Activated CD4-positive, alpha-beta T cell treated with anti-CD3 and anti-CD28 coated beads, Interleukin-2, amount 10 ng/mL, durations not matched to agents 7 days and 5 days (primary cell): ENCODE measurements at places on chromosomes 5 and 9.
A peak's percentile ranks its signal among the peaks of the same experiment; 100 is the strongest.

DNA sequence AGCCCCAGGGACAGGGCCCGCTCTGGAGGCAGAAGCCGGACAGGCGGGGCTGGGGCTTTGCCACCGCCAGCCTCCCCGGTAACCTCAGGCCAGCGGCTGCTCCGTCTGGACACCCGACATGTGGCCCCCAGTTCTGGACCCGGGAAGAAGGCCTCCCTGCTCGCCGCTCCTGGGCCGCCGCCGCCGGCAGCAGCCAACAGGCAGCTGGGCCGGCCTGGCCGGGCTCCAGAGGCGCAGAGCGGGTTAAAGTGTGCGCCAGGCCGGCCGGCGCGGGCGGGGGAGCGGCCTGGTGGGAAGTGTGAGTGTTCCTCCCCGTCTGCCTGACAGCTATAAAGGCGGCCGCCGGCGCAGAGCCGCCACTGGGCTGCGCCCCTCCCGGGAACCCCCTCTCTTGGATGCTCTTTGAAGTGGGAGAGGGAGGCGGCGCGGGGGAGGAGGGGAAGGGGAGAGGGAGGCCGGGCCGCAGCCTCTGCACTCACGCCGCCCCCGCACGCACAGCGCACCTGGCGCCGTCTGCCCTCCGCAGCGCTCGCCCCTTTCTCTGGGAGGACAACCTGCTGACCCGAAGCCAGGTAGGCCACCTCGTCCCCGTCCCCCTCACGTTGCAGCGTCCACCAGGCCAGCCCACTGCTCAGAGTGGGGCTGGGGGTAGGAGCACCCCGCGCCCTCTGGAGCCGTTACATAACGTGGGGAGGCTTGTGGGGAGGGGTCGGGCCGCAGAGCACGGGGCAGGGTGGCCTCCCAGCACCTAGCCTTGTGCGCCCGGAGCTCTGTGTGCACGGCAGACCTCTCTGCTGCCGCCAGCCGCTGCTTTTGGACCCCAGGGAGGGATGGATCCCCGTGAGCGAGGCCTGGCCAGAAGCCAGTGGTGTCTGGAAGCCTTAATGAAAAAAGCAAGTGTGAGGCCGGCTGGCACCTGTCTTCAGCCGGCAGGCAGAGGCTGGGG is at the start of gene ADAMTSL2:
ADAMTSL2 (plus strand) TSS at position 359 of the 946 bp plus-strand sequence. CDS start 2,009 bp downstream, outside the sequence.
- no peak for DNase-seq

GRCh38 chr9:129223551-129224208 is 45.6 kb upstream of the IER5L start:
- DNase-seq: no peak

GRCh38 chr9:76219560-76220151 is 174.6 kb downstream of the RFK start:
- DNase-seq: no peak

- DNase-seq: no peak
Measured at GRCh38 chr5:127011153-127011552, 19.2 kb downstream of the MARCHF3 start.

DNA sequence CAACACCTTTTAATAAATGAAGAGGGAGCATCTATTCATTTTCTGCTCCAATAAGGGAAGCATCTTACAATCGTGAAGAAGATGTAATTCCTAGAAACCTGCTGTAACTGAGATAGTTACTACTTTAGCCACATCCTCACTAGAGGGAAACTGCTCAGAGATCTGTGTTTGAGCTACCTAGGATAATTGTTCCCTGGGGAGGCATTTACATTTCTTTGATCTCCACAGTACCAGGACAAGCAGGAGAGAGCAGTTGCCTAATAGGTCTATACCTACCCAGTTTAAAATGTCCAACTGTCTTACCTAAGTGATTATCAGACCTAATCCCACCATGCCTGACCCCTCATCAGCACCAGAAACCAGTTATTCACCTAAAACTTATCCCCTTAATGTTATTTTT is 196.9 kb downstream of the TUSC1 start:
- no peak for DNase-seq

DNA sequence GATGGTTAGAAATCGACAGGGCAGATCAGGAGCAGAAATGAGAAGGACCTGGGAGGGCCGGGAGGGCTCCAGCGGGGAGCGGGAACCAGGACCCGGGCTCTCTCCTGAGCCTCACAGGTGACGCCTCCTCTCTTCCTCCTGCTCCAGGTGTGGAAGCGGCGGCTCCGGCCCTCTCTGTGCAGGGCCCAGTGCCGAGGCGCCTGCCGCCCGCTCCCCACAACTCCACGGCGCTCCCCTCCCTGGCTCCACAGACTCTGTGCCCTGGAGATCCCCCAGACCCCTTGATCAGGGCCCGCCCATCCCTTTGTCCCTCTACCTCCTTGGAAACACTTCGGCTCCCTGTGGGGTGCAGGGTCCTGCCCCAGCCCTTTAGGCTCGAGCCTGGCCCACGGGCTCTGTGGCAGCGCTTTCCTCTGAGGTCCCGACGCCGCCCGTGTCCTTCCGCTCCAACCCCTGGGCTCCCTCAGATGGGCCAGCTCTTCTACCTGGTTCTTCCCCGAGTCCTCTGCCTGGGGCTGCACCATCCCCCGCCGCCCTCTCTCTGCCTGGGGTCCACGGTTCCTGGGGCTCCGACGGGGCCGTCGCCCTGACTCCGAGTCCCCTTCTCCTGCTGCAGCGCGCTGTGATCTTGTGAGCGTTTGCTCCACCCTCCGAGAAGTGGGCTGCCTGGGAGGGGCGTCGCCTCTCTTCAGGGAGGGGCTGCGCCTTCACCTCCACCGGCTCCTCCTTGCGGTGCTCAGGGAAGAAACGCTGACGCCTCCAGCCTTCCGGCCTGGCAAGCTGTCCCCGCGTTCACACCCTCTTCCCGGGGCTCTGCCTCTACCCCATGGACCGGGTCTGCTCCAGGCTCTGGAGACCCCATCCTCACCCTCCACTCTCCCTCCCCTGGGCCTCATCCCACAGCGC is 22.4 kb upstream of the SLC6A3 start:
- no peak for DNase-seq

DNA sequence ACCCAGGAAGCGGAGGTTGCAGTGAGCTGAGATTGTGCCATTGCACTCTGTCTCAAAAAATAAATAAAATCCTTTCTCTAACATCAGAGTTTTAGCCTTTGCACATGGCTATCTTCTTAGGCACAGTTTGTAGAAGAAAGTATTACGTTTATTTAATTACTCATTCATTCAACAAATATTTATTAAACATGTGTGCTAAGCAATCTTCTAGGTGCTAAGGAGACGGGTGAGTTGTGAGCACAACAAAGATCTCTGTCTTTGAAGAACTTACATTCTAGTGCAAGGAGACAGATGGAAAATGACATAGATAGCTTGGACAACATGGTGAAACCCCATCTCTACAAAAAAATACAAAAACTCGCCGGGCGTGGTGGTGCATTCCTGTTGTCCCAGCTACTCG is 122.3 kb upstream of the MYO10 start:
- DNase-seq: no peak

- no peak for DNase-seq
Measured at GRCh38 chr9:129183495-129184218, 5.6 kb upstream of the IER5L start.

DNA sequence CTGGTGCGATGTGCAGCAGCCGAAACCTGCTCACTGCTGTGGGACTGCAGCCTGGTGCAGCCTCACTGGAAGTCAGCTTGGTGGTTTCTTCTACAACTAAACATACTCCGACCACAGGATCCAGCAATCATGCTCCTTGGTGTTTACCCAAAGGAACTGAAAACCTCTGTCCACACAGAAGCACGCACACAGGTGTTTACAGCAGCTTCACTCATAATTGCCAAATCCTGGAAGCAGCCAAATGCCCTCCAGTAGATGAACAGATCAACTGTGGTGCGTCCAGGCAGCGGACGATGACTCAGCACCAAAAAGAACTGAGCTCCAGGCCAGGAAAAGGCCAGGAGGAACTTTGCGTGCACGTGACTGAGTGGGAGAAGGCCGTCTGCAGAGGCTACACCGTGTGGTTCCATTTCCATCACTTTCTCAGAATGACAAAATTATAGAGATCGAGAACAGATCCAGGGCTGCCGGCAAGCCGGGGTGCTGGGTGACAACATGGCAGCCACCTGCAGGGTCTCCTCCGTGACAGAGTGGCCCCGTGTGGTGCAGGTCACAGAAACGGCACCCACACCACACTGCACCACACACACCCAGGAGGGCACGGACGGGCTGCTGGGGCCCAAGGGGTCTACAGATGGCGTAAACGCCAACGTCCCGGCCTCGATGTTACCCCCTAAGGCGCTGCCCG is 23.1 kb upstream of the NSMF start:
- peak; percentile 62 for DNase-seq

GRCh38 chr5:82854956-82855355 is 222.2 kb downstream of the TMEM167A start:
- no peak for DNase-seq

DNA sequence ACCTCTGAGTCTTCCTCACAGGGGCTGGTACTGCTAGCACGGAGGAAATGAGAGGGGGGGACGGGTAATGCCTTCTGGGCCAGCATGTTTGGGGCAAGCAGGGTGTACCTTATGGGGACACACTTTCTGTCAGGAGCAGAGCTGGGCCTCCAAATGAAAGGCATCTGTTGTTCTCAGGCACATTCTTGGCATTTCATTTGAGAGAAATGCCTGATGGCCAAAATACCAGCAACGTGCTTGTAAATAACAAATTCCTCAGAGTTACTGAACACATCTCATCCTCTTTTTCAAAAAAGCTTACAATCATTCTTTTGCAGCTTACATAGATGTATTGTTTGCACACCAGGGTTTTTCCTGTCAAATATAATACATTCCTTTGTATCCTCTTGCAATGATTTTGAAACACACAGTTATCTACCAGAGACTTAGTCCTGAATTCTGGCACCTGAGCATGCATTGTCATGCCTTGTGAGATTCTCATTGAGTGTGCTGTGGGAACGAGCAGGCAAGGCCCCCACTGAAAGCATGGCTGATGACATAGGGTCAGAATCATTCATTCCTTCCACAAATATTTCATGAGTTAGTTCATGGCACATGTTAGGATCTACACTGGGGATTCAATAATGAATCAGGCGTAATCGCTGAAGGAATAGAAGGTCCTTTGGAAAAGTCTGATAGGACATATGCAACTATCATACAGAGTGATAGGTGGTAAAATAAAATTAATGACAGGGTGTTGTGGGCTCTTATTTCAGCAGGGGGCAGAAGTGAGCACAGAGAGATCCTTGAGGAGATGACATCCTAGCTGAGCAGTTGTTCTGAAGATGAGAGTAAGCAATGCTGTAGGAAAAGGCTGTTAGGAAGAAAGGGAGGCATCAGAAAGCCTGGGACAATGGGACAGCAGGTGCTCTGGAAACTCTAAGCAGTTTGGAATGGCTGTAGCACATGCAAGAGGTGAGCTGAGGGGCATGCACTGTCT is 260.9 kb upstream of the TUT7 start:
- DNase-seq: peak; percentile 10

- DNase-seq: no peak
Measured at GRCh38 chr9:98992107-98992884, 48.6 kb downstream of the COL15A1 start.

DNA sequence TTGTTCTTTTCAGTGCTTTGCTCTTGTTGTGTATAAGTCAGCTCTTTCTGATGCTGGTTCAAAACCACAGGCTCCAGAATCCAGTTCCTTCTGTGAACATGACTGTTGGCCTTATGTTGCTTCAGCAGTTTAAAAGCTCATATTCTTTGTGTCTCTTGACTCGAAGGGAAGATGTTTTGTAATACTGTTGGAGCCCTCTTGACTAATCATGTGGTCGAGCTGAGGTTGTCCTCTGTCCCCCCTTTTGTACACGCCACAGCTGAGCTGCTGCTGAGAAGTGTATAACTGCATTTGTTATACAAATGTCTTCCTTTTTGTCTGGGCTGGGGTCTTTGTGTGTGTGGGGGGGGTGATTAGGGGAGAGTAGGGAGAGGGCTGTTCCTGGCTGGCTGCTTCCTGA is 35.8 kb downstream of the SLC36A1 start:
- no peak for DNase-seq

DNA sequence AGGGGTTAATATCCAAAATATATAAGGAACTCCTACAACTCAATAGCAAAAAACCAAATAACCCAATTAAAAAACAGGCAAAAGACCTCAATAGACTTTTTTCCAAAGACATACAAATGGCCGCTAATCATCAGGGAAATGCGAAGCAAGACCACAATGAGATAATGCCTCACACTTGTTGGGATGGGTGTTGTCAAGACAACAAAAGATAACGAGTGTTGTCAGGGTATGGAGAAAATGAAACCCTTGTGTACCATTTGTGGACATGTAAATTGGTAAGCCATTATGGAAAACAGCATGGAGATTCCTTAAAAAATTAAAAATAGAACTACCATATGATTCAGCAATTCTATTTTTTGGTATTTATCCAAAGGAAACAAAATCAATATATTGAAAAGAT is 620.2 kb downstream of the ACTL7B start:
- DNase-seq: no peak

DNA sequence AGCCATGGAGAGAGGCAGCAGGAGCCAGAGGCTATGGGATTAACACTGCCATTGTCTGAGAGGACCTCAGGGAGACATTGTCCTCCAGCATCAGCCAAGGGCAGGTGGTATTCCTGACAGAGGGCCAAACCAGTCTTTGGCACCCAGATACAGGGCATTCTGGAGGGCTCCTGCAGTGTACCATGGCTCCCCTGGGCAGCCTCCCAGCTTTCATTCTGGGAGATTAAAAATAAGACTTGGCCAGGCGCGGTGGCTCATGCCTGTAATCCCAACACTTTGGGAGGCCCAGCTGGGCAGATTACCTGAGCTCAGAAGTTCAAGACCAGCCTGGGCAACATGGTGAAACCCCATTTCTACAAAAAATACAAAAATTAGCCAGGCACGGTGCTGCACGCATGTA is 4.2 kb downstream of the MTAP start:
- DNase-seq: no peak

DNA sequence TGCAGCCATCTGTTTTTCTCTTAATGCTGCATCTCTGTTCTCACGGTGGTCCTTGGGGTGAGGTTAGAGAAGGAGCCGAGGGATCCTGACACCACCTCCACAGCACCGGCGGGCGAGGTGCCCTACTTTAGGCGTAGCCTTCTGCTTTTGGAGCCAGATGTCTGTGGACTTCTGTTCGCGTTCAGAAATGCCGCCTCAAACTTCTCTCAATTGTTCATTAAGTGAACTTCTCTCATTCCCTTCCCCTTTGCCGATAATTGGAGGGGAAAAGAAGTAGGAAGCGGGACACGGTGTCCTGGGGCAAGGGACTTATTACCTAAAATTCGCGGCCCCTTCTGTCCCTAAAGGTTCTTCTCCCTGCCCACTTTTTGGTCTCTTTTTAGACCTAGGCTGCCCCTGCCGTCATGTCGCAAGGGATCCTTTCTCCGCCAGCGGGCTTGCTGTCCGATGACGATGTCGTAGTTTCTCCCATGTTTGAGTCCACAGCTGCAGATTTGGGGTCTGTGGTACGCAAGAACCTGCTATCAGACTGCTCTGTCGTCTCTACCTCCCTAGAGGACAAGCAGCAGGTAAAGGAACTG is 455 bp downstream of the KIF20A start:
- peak; percentile 8 for DNase-seq

GRCh38 chr5:173198049-173198448 is 37.0 kb downstream of the NKX2-5 start:
- no peak for DNase-seq
